ENCODE measurements at places on chromosomes 3 and 15.
A peak's percentile ranks its signal among the peaks of the same experiment; 100 is the strongest.

GRCh38 chr3:56222866-56223265 is 245.4 kb downstream of the ERC2 start:
- no peak for DNase-seq

DNA sequence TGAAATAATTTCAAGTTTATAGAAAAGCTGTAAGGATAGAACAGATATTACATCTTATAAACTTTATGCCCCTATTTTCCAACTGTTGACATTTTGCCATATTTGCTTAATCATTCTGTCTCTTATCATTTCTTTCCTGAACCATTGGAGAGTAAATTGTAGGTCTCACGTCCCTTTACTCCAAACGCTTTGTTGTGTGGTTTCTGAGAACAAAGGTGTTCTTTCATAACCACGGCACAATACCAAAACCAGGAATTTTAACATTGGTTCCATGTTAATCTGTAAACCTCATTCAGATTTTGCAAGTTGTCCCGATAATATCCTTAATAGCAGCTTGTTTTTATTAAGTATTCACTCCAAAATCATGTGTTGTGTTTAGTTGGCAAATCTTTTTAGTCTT is 134.8 kb downstream of the AKAP13 start:
- DNase-seq, result no peak

DNA sequence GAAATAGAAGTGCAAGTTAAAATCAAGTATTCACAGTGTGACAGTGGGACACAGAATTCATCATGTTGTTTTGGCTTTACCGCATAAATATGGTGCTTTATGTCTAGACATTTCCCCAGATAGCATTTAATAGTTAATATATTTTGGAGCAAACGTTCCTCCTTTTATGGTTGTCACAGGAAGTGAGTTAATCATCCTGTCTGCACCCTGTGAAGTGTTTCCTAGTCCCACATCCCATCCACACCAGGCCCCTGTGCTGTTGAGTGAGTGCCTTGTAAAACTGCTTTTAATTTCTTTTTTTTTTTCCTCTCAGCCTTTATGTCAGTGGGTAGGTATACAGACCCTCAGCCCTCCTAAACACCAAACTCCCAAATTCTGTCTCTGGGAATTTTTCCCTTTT is 393.7 kb downstream of the FEZF2 start:
- DNase-seq, result no peak

DNA sequence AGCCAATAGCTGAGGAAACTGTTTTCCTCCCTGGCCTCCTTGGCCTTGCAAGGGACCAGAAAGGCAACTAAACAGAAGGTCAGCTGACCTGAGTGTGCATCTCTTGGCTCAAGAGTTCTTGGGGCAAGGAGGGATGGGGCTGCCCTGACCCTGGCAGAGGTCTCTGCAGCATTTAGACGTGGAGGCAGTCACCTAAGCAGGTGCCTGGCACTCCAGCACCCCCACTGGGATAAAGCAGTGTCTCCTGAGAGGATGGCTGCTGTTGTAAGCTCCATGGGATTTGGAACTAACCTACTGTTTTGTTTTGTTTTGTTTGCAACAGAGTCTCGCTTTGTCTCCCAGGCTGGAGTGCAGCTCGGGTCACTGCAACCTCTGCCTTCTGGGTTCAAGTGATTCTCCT is 185.2 kb downstream of the TBC1D2B start:
- DNase-seq, result no peak

DNA sequence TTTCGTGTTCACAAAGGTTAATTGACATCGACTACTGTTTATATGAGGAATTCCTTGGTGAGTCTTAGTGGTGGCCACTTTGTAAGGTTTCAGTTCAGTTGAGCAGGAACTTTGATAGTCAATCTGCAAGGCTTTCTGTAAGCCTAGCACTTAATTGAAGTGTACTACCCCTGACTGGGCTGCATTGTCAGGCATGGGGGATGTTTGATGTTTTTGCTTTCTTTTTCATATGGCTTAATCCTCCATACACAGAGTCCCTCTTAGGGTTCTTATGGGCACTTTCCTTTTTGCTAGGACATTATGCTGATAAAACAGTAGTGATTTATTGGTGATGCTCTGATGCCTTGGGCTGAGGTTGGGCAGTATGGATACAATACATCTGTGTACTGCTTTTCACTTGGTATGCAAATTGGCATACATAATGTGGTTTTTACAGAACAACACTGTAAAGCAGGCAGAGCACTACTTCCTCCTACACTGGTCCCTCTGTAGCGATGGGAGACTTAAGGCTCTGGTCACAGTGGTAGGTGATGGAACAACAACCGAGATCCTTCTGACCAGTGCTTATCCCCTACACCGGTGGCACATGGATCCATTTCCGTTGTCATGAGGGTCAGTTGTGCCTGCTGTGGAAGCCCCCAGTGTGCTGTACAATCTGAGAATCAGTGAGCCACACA is 261.0 kb downstream of the MFSD1 start:
- DNase-seq, result no peak

- no peak for DNase-seq
Measured at GRCh38 chr15:64019764-64020163, 26.5 kb downstream of the DAPK2 start.

- no peak for DNase-seq
Measured at GRCh38 chr15:78004222-78004727, 73.2 kb downstream of the TBC1D2B start.

GRCh38 chr3:11391174-11391879 is 119.1 kb downstream of the ATG7 start:
- no peak for DNase-seq

GRCh38 chr3:122146466-122146865 is 37.0 kb upstream of the CASR start:
- no peak for DNase-seq

- no peak for DNase-seq
Measured at GRCh38 chr15:63922261-63922904, 88.6 kb upstream of the HERC1 start.

DNA sequence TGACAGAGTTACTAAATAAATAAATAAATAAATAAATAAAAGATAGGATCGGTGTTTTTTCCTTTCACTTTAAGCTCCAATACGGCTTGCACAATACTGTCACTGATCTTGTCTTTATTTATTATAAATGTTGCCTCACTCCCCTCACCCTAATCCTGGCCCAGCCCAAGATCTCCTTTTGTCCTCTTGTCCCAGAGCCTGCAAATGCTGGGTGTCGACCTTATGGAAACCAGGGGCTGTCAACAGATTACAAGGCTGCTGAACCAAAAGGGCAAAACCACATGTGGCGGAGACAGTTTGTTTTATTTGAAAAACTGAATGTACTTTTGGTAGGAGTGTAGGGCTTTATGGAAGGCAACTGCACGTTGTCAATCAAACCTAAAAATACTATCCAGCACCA is 75.9 kb downstream of the RFTN1 start:
- DNase-seq, result no peak

- no peak for DNase-seq
Measured at GRCh38 chr15:25795061-25795460, 68.1 kb downstream of the ATP10A start.

DNA sequence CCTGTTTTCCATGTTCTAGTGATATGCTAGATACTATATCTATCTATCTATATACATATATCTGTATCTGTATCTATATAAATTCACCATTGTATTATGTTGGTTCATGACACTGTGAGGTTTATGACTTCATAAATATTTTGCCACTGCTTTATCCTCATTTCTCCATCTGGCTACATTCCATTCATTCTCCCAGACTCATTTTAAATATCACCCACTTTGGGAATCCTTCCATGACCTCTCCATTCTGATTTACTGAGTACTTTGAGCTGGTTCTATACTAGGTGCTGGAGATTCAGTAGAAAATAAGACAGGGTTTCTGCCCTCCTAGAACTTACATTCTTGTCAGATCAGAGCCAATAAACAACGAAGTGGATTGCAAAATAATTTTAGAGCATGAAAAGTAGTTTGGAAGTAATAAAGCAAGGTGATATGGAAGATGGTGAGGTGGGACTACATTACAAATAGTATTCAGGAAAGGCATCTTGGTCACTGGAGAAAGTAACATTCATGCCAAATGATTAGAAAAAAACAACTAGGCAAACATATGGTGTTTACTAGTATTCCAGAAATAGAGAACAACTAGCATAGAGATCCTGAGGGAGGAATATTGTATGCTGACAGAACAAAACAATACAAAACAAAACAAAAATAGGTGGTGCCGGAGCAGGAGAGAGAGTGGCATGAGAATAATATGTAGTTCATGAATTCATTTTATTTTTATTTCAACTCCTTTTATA is 11.6 kb upstream of the PLSCR4 start:
- no peak for DNase-seq

DNA sequence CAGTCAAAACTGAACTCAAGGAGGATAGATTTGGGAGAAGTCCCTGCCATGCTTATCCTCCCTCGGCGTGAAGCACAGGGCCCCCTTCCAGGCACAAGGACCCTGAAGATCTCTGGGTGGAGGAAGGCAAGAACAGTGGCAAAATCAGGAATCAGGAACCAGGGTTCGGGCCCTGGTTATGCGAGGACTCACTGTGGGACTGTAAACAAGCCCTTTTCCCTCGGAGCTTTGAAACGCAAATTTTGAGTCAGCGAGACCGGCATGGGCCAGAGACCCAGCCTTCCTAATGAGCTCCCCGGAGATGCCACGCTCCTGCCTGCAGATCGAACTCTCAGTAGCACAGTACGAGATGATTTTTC is 70.1 kb downstream of the SLC12A8 start:
- no peak for DNase-seq

- DNase-seq, result no peak
Measured at GRCh38 chr15:65414841-65415621, 7.7 kb downstream of the IGDCC4 start.

- DNase-seq, result no peak
Measured at GRCh38 chr15:25175033-25175788, 220.4 kb downstream of the SNRPN start.

DNA sequence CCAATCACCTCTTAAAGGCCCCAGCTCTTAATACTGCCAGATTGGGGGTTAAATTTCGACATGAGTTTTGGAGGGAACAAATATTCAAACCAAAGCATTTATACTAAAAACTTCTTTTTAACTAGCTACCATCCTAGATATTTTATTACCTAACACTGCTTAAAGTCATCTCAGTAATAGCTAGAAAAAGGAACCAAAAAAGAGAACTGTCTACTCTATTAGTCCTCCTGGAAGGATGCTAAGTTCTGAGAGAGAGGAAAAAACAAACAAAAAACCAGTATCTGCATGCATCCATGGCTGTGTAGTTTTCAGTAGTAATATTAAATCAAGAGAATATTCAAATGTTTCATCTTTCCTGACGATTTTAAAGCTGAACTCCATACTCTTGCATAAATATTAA is 5.8 kb downstream of the CPOX start:
- no peak for DNase-seq

DNA sequence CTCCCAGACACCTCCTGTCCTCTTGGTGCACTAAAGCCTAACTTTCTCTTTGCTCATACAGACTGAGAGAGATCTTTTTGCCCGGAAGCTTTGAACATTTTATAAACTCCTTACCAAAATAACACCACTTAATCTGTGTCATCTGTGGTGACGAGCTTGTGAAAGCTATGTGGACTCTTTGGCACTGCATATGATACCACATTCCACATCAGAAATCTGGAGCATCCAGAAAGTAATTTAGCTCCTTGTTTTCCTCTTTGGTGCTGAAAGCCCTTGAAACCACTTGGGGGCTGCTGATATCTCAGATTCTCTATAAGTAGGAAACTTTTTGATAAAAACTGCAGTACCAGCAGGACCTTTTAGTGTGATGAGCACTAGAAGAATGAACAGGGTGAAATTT is 128.3 kb downstream of the ALCAM start:
- DNase-seq, result no peak

GRCh38 chr15:82970078-82970686 is 15.8 kb upstream of the RAMAC start:
- DNase-seq, result no peak

GRCh38 chr15:38696109-38696727 is 131.6 kb upstream of the RASGRP1 start:
- peak; percentile 83 for DNase-seq

DNA sequence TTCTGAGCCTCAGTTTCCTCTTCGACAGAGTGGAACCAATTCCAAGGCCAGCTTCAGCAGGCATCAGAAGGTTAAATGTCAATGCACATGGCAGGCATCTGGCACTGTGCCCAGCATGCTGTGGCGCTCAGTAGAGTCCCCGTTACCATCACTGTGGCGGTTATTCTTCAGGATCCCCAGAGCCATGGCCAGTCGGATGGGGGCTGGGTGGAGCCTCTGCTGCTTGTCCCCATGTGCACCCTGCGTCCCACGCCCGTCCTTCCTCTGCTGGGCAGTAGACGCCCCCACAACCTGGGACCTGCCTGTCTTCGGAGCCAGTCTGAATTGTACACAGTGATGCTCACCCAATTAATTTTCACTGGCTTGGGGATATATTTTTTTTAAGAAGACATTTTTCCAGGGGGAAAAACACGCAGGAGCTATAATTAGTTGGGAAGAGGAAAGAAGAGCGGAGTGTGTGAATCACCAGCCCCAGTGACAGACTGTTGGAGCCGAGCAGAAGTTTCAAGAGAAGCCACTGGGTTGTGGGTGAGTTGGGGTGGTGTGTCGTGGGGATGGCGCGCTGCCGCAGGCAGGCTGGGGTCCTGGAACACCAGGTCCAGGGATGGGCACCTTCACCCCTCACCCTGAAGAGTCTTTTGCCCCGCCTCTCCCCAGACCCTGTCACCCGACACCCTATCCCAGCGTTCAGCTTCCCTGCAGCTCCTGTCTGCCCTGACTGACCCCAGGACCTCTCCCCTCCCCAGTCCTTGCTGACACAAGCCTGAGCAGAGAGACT is 26.8 kb upstream of the RPL29 start:
- DNase-seq, result no peak

DNA sequence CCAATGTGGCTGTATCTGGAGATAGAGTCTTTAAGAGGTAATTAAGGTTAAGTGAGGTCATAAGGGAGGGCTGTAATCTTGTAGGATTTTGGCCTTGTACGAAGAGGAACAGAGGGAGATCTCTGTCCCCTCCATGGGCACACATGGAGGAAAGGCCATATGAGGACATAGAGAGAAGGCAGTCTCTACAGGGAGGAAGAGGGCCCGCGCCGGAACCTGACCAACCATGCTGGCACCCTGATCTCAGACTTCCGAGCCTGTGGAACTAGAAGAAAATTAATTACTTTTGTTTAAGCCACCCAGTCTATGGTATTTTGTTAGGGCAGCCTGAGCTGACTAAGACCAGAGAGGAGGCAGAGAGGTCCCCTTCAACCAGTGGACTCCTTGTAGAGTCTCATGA is 17.7 kb upstream of the MRPS22 start:
- DNase-seq, result no peak

- no peak for DNase-seq
Measured at GRCh38 chr3:112007633-112008032, 8.9 kb downstream of the TAGLN3 start.

- DNase-seq, result no peak
Measured at GRCh38 chr15:51168700-51169099, 74.0 kb upstream of the TNFAIP8L3 start.
